ENCODE measurements at places on chromosomes 3 and 15. TPM values are rescaled to one million over a fixed set of nuclear protein-coding genes. Genes with fewer than 3 reads are reported as not detected.
A peak's percentile ranks its signal among the peaks of the same experiment; 100 is the strongest.

The TMOD2 gene
- 11.4 TPM for total RNA-seq

The PLD1 gene
- 47.6 TPM for total RNA-seq

The GPR27 gene
- 0.19 TPM for total RNA-seq

The ARPIN gene
- 14.8 TPM for total RNA-seq

The ULK3 gene
- 40.0 TPM for total RNA-seq

The SEMA7A gene
- total RNA-seq: 15.3 TPM

The DCBLD2 gene
- total RNA-seq: 175 TPM

The ROBO2 gene
- not detected for total RNA-seq

The UBA7 gene
- 46.2 TPM for total RNA-seq

The NAA80 gene
- total RNA-seq: 14.0 TPM

The ITIH4 gene
- 0.29 TPM for total RNA-seq

The CDHR4 gene
- total RNA-seq: not detected

DNA sequence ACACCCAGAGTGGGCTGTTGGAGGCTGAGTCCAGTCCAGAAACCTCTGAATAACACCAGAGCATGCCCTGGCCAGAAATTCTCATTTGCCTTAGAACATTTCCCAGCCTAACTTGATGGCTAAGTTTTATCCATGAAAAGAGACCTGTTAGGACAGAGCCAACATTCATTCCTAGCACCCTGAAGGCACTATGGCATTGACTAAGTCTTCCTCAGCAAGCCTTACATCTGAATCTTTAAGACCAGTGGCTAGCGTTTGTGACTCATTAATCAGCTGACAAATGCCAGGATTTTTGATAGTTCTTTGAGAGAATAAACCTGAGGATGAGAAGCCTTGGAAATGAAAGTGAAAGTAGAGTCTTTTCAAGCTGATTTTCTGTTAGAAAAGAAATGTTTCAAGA lies 1087.1 kb upstream of the ALCAM start:
- peak; percentile 3 for DNase-seq

GRCh38 chr15:42194513-42194912 lies 13.6 kb downstream of the VPS39 start:
- no peak for DNase-seq

- no peak for DNase-seq
Measured at GRCh38 chr3:72031581-72031980, 246.6 kb upstream of the PROK2 start.

GRCh38 chr3:69763458-69763857 lies 24.2 kb downstream of the MITF start:
- no peak for DNase-seq

GRCh38 chr3:78077178-78077577 lies 1037.3 kb downstream of the ROBO2 start:
- DNase-seq: no peak

DNA sequence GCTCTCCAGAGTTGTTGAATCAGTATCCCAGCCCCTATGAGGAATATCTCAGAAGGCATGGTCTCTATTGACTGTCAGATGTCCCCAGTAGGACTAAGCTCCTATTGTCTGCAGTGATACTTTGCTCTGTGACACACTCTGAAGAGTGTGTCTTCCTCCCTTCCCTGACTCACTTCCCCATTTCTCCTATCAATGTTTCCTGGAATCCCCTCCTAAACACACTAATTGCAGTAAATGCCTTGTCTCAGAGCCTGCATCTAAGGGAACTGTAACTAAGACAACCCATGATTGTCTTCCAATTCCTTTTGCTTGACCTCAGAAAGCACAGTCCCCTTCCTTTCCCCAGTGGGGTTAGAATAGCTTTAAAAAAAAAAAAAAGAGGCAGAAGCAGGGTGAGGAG lies 397.3 kb upstream of the PROK2 start:
- DNase-seq: no peak

DNA sequence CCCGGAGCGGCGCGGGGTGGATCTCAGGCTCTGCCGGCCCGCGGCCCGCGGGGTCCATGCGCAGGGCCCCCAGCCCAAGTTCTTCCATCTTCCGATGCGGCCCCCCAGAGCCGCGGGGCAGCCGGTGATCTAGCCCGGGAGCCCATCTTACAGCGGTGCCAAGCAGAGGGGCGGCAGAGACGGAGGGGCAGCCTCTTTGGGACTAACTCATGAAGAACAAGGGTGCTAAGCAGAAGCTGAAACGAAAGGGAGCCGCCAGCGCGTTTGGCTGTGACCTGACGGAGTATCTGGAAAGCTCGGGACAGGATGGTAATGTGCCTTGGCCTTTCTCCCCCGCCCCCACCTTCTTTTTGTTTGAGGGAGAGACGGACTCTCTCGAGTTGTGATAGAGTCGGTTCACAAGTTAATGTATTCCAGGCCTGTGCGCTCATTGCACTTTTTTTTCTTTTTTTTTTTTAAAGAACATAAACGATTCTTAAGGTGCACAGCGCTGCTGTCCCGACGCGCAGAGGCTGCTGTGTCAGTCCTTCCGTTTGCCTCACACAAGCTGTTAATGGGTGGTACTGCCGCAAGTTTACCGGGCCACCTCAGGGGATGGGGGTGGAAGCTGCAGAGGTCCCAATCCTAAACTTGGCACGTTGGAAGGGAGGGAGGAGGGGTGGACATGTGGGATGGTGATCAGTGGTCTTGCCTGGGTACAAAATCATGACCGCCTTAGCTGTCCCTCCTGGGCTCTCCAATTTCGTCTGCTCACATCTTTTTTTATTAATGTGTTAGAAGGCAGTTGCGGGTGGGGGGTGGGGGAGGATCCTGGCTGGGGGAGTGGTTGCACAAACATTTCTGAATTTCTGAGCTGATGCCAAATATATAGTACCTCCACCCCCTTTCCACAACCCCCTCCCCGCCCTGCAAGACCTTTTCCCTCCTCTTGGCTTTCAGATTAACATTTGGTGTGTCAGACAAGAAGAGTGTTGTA lies 801 bp downstream of the ARHGAP31 start:
- DNase-seq: no peak

- DNase-seq: no peak
Measured at GRCh38 chr3:189834462-189834861, 203.3 kb downstream of the TP63 start.

- DNase-seq: no peak
Measured at GRCh38 chr3:11120091-11120805, 34.0 kb upstream of the HRH1 start.

DNA sequence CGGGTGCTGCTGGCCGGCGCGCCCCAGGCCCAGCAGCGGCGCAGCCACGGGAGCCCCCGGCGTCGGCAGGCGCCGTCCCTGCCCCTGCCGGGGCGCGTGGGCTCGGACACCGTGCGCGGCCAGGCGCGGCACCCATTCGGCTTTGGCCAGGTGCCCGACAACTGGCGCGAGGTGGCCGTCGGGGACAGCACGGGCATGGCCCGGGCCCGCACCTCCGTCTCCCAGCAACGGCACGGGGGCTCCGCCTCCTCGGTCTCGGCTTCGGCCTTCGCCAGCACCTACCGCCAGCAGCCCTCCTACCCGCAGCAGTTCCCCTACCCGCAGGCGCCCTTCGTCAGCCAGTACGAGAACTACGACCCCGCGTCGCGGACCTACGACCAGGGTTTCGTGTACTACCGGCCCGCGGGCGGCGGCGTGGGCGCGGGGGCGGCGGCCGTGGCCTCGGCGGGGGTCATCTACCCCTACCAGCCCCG lies 777 bp downstream of the LOXL1 start:
- DNase-seq: no peak

DNA sequence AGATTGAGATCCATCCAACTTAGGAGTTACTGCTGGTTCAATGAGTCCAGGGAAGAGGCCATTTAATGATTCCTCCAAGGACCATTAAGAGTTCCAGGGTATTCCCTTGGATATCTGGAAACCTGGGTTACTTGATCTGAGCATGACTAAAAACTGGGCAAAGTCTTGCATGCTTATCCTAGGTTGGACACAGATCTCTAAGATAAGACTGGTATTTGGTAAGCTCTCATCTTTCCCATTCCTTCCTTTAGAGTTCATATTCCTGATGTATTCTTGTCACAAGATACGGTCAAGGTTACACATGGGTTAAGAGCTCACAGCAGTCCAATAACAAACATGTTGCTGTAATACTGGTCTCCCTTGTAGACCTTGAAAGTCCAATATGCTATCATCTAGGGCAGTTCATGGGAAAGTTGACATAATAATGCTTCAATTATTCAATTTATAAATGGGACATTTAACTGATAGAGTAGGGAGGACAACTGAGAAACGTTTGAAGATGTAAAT lies 301.7 kb downstream of the TIGIT start:
- no peak for DNase-seq

- DNase-seq: no peak
Measured at GRCh38 chr3:134059035-134059601, 29.4 kb upstream of the SLCO2A1 start.

DNA sequence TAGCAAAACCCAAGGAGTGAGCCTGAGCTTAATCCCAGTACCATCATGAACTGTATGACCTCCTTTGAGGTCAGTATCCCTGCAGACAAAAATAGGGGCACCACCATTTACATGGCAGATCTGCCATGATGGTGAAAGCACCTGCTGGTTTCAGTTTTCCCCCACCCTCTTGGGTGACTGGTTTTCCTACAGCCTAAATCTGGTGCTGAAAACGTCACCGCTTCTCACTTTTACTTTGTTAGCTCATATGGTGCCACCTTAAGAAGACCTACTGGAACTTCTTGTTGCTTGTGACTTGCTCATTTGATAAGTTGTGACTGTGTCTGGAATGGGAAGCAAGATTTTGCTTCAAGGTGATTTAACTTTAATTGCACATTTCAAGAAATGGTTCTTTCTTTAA lies 5.1 kb downstream of the PPP1R2 start:
- no peak for DNase-seq

GRCh38 chr3:124879337-124879680 lies 7.9 kb downstream of the ITGB5 start:
- DNase-seq: no peak

DNA sequence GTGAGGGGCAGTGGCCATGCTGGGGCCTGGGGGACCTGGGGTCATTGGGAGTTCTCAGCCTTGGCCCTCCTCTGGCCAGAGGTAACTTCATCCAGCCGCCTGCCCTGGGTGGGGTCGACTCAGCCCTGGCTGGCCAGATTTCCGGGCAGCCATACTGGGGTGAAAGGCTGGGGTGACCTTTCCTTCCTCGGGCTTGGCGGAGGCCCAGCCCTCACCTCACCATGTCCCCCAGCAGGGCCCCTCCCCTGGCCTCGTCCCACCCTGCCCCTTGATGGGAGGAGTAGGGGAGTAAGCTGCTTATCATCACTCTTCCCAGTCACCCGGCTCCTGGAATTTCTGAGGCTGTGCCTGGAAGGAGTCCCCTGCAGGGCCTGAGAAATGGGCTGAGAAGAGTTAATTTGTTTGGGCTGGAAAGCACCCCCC lies 5.4 kb downstream of the SEMA3F start:
- no peak for DNase-seq

DNA sequence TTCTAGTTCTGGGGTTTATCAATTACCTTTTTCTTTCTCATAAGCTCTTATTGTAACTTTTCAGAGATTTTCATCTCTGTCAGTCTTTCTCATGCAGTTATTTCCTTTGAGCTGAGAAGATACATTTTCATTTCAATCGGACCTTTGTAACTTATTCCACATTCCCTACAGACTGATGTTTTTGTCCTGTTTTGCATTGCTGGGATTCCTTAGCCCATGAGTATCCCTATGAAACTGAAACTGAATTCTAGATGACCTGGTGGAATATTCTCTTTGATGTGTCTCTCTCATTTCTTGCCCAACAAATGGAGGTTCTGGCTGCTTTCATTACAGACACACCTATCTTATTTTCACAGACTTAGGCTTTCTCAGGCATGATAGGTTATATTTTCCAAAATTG lies 10.5 kb upstream of the EPHA6 start:
- no peak for DNase-seq

GRCh38 chr3:138452436-138452835 lies 18.0 kb downstream of the ESYT3 start:
- DNase-seq: no peak

DNA sequence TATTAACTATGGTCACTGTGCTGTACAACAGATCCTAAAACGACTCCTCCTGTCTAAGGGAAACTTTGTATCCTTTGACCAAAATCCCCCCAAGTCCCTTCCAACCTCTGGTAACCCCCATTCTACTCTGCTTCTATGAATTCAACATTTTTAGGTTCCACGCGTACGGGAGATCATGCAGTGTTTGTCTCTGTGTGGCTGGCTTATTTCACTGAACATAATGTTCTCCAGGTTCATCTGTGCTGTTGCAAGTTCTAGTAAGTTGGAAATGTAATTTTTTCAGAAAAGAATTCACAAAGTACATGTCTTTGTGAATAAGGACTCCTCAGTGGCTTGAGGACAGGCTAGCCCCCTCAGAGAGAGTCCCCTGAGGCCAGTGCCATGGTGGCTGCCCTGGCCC lies 66.1 kb downstream of the ATP10A start:
- DNase-seq: no peak

GRCh38 chr3:102297072-102297658 lies 137.7 kb upstream of the ZPLD1 start:
- no peak for DNase-seq

DNA sequence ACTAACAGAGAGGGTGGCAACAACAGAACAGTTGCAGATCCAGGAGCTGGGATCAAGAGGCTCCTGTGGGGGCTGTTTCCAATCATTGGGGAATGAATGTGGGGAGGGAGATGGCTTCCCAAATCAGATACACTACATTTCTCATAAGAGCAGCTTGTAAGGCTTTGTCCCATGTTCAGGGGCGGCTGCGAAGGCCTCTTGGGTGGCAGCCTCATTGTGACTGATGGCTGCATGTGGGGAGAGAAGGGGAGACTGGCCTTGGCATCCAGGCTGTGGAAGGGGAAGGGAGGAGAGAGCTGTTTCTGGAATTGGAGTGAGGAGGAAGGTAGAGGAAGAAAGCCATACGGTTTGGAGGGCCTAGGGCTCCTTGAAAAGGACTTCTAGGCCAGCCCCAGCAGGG lies 326.6 kb upstream of the RGMA start:
- no peak for DNase-seq

GRCh38 chr15:29903785-29904464 lies 81.7 kb upstream of the TJP1 start:
- DNase-seq: no peak

DNA sequence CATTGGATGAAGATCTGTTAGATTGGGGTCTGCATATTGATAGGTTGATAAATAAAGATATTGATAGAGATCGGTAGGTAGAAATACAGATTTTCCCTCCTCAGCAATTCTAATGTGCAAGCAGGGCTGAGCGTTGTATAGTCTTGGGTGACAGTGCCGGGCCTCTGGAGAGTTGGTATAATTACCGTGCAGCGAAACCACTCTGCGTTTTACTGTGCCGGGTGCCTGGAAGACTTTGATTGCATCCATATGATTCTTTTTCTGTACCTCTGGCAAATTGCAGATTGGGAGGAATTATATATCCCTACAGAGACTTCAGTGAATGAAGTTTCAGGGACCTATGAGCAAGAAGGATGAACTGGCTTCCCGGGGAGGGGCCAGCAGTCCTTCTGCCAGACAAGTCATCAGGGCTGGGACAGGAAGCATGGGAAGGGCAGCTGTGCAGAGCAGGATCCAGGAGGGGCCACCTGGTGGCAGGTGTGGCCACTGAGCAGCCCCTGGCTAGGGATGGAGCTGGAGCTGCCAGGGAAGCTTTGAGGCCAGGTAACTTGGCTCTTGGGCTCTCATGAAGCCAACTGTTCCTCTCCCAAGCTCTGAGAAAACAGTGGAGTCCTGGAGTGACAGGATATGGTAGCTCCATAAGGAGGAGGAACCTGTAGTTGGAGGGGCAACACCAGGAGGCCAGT lies 132.5 kb downstream of the APBA2 start:
- no peak for DNase-seq
